ENCODE measurements at places on chromosomes 3 and 15. TPM values are rescaled to one million over a fixed set of nuclear protein-coding genes. Genes with fewer than 3 reads are reported as not detected.

- H3K4me3 ChIP-seq = no peak overlapping the region
- H3K27me3 ChIP-seq = no peaks in the 10 kb centered on the region
- DNase-seq = no peak
These were observed 70.8 kb downstream of the MCF2L2 start for GRCh38 chr3:183357564-183358079.

GRCh38 chr15:82540984-82541431 lies 751 bp upstream of the RPS17 start:
- peaks cover 14% of the 10 kb centered on the region for H3K36me3 ChIP-seq
- H3K4me1 ChIP-seq = peaks cover 14% of the 10 kb centered on the region
- peak overlapping the region; percentile 96 for H3K4me3 ChIP-seq
- H3K27me3 ChIP-seq = peaks cover 5% of the 10 kb centered on the region

GRCh38 chr15:74551714-74552113 lies 10.7 kb downstream of the ARID3B start:
- no peak overlapping the region for H3K4me3 ChIP-seq
- no peak overlapping the region for H3K27ac ChIP-seq
- H3K4me1 ChIP-seq = peaks cover 9% of the 10 kb centered on the region
- H3K27me3 ChIP-seq = no peaks in the 10 kb centered on the region

The B3GNT5 gene
- 28.4 TPM for total RNA-seq
